Muscle of leg (tissue), 16 donors: ENCODE measurements at places on chromosomes 12 and 14.

GRCh38 chr12:24977711-24978110 lies 28.8 kb upstream of the BCAT1 start:
- no peaks in the 10 kb centered on the region for H3K36me3 ChIP-seq
- no peak for DNase-seq
- H3K27ac ChIP-seq = no peak overlapping the region
- no peak overlapping the region for H3K4me3 ChIP-seq
- no peaks in the 10 kb centered on the region for H3K4me1 ChIP-seq
- H3K27me3 ChIP-seq = no peaks in the 10 kb centered on the region

DNA sequence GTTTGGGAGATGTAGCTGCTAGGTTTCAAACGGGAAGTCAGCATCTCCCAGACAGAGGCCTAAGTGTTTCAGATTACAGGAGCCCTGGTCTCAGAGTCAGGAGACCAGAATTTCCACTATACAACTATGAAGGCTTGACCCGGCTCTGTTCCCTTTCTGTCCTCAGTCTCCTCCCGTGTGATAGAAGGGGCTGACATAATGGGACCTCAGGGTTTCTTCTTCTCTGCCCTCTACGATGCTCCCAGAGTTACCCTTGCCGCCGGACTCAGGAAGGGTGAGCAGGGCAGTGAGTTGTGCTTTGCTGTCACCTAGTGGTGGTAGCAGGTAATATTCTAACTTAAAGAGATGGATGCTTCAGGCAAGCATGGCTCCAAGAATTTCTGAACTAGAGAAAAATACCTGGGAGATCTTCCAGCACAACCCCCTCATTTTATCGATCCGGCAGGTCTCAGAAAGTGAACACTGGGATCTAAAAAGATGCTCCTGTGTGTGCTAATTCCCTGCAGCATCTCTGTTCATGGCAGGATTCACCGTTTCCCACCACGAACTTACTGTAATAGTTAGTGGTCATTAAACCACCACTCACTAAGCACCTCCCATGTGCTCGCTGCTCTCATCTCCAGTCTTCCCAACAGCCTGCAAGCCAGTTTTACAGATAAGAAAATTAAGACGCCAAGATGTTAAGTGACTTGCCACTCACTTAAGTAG lies 84.4 kb downstream of the VWF start:
- DNase-seq = peak; percentile 75
- peaks cover 2% of the 10 kb centered on the region for H3K27me3 ChIP-seq
- no peaks in the 10 kb centered on the region for H3K4me1 ChIP-seq
- H3K27ac ChIP-seq = no peak overlapping the region
- no peak overlapping the region for H3K4me3 ChIP-seq

- H3K36me3 ChIP-seq = no peaks in the 10 kb centered on the region
- H3K27me3 ChIP-seq = no peaks in the 10 kb centered on the region
- no peak overlapping the region for H3K27ac ChIP-seq
- H3K4me3 ChIP-seq = no peak overlapping the region
- no peaks in the 10 kb centered on the region for H3K4me1 ChIP-seq
Observed at GRCh38 chr12:17060260-17060659, 454.3 kb upstream of the LMO3 start.

GRCh38 chr12:62934239-62934798 lies 631 bp downstream of the PPM1H start:
- H3K4me3 ChIP-seq = peak overlapping the region; percentile 56
- H3K27me3 ChIP-seq = peaks cover 33% of the 10 kb centered on the region
- no peaks in the 10 kb centered on the region for H3K36me3 ChIP-seq
- peaks cover 17% of the 10 kb centered on the region for H3K4me1 ChIP-seq

- no peak overlapping the region for H3K4me3 ChIP-seq
- H3K27ac ChIP-seq = peak overlapping the region; percentile 48
- H3K4me1 ChIP-seq = no peaks in the 10 kb centered on the region
- peak; percentile 58 for DNase-seq
- no peaks in the 10 kb centered on the region for H3K36me3 ChIP-seq
- no peaks in the 10 kb centered on the region for H3K27me3 ChIP-seq
Observed at GRCh38 chr14:63478010-63478409, 65.2 kb downstream of the PPP2R5E start.

- no peak overlapping the region for H3K4me3 ChIP-seq
- peaks cover 10% of the 10 kb centered on the region for H3K27me3 ChIP-seq
- no peaks in the 10 kb centered on the region for H3K36me3 ChIP-seq
- H3K4me1 ChIP-seq = no peaks in the 10 kb centered on the region
- H3K27ac ChIP-seq = no peak overlapping the region
Observed at GRCh38 chr12:119147847-119148448, 30.8 kb upstream of the HSPB8 start.

- no peak overlapping the region for H3K27ac ChIP-seq
- H3K4me3 ChIP-seq = no peak overlapping the region
- H3K4me1 ChIP-seq = no peaks in the 10 kb centered on the region
- no peak for DNase-seq
Observed at GRCh38 chr12:19926266-19926665, 442.1 kb upstream of the PDE3A start.

DNA sequence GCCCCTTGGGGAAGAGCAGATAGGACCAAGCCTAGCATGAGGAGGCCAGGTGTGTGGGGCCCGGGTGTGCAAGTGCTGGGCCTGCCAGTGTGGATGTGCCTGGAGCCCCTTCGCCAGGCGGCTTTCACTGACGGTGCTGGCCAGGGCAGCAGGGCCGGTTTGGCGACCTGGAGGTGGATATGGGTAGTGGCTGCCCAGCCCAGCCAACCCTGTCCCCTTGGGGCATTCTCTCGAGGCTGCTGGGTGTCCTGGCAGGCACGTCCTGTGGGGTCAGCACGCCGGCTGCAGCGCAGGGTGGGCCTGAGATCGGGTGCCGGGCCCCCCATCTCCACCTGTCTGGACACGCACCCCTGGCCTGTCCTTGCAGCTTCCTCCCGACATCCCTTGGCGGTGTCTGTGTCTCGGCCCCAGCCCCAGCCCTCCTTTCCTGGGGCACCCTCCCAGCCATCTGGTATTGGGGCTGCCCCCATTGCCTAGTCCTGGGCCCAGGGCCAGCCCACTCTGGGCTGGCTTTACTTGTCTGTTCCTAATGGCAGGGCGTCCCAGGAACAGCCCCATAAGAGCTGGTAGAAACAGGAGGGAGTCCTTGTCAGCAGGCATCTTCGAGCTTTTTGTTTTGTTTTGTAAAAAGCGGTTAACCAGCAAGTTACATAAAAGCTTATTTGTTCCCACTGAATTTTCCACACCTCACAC lies 7.2 kb upstream of the CRIP2 start:
- no peaks in the 10 kb centered on the region for H3K27me3 ChIP-seq
- H3K27ac ChIP-seq = no peak overlapping the region
- no peak for DNase-seq
- peaks cover 76% of the 10 kb centered on the region for H3K4me1 ChIP-seq
- no peak overlapping the region for H3K4me3 ChIP-seq

DNA sequence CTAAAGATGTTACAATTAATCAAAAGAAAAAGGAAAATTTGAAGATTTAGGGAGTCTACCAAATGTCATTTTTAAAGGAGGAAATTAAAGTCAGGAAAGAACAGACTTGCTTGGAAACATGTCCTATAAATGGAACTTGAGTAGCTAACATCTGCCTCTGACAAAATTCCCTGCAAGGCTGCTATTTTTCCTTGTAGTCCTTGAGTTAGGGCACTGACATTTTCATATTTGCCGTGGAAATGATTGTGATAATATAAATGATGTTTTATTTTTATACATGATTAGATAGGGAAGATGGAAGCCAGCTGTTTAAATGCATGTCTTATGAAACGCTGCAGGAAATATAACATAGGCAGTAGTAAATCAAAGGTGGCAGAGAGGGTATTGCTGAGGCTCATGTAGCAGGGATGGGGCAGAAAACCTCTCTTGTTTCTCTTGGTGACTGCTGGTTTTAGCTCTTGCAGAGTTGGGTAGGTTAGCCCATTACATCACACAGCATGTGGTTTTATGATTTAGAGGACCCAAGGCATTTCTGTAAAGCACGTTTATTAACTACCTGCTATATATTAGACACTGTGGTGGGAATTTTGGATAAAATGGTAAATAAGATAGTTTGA lies 21.7 kb downstream of the NUBPL start:
- H3K27ac ChIP-seq = peak overlapping the region; percentile 76
- no peaks in the 10 kb centered on the region for H3K36me3 ChIP-seq

- no peak for DNase-seq
- H3K36me3 ChIP-seq = no peaks in the 10 kb centered on the region
- no peak overlapping the region for H3K4me3 ChIP-seq
- H3K4me1 ChIP-seq = peaks cover 6% of the 10 kb centered on the region
Observed at GRCh38 chr14:33454022-33454595, 496.8 kb downstream of the EGLN3 start.

- no peaks in the 10 kb centered on the region for H3K4me1 ChIP-seq
- no peaks in the 10 kb centered on the region for H3K36me3 ChIP-seq
- no peak for DNase-seq
- H3K27ac ChIP-seq = no peak overlapping the region
Observed at GRCh38 chr12:16553457-16553856, 52.5 kb downstream of the LMO3 start.

DNA sequence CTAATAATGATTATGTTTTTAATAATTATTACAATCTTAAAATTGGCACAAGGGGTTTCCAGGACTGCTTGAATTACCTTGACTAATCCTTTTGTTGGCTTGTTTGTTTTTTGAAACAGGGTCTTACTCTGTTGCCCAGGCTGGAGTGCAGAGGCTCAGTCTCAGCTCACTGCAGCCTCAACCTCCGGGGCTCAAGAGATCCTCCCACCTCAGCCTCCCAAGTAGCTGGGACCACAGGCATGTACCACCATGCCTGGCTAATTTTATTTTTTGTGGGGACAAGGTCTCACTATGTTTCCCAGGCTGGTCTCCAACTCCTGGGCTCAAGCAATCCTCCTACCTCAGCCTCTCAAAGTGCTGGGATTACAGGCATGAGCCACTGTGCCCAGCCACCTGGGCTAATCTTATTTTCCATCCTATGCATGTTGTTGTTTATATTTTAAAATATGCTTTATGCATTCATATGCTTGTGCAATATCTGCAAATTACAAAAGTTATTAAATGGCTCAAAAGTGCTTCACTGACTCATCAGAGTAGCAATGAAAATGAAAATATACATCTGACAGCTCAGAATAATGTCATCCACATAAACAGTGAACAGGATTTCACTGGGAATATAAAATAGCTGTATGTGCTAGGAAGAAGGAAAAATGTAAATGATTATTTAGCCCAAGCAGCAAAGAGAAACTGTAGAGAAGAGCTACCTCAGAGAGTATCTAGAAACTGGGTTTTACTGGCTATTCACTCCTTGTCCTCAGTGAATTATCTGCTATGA lies 24.8 kb upstream of the PLEKHG6 start:
- H3K27ac ChIP-seq = no peak overlapping the region
- no peak for DNase-seq
- no peaks in the 10 kb centered on the region for H3K36me3 ChIP-seq

- DNase-seq = no peak
- H3K27ac ChIP-seq = no peak overlapping the region
- no peaks in the 10 kb centered on the region for H3K27me3 ChIP-seq
Observed at GRCh38 chr12:119235197-119235751, 56.5 kb downstream of the HSPB8 start.

DNA sequence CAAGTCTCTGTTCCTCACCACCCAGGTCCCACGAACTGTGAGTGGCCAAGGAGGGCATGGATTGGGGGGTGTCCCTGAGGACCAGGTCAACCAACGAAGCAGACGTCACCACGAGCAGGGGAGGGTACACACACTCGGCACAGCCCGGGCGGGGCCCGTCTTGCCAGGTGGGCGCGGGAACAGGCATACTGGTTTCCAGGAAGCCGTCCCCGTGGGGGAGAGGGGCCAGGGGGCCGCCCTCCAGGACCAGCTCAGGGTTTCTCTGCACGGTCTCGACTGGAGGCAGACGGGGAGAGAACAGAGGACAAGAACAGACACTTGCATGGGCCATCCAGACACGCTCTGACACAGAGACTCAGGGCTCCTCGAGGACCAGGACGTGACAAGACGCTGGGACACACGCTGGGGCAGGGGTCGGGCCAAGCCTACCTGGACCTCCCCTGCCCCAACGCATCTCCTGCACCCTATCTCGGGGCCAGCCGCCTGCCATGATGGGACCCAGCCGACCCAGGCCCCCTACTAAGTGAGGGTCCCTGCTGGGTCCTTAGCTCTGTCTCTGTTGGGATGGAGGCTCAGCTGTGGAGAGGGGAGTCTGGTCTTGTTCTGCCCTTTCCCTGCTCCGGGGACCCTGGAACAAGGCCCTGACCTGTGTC lies 11.3 kb downstream of the ARL6IP4 start:
- no peak overlapping the region for H3K27ac ChIP-seq
- H3K4me3 ChIP-seq = no peak overlapping the region
- H3K27me3 ChIP-seq = no peaks in the 10 kb centered on the region
- H3K36me3 ChIP-seq = peaks cover 15% of the 10 kb centered on the region
- H3K4me1 ChIP-seq = peaks cover 23% of the 10 kb centered on the region

GRCh38 chr14:63986789-63987533 lies 134.2 kb downstream of the SYNE2 start:
- H3K36me3 ChIP-seq = peaks cover 8% of the 10 kb centered on the region
- DNase-seq = peak; percentile 8
- H3K4me1 ChIP-seq = no peaks in the 10 kb centered on the region
- no peak overlapping the region for H3K4me3 ChIP-seq
- no peak overlapping the region for H3K27ac ChIP-seq

DNA sequence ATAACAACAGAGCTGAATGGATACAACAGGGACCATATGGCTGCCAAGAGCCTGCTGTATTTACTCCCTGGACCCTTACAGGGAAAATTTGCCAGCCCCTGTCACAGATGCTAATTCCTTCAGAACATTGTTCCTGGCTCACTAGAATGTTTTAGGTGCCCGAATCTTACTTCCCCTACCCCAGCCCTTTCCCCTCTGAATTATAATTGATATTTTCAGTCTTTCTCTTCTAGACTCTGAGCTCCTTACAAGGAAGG lies 235.3 kb downstream of the KSR2 start:
- no peak overlapping the region for H3K4me3 ChIP-seq
- no peak overlapping the region for H3K27ac ChIP-seq
- no peaks in the 10 kb centered on the region for H3K36me3 ChIP-seq
- no peaks in the 10 kb centered on the region for H3K4me1 ChIP-seq
- DNase-seq = no peak

GRCh38 chr12:125283521-125283920 lies 218.3 kb downstream of the AACS start:
- no peaks in the 10 kb centered on the region for H3K4me1 ChIP-seq
- peaks cover 11% of the 10 kb centered on the region for H3K27me3 ChIP-seq
- H3K36me3 ChIP-seq = no peaks in the 10 kb centered on the region
- no peak overlapping the region for H3K4me3 ChIP-seq
- H3K27ac ChIP-seq = no peak overlapping the region
- DNase-seq = no peak

DNA sequence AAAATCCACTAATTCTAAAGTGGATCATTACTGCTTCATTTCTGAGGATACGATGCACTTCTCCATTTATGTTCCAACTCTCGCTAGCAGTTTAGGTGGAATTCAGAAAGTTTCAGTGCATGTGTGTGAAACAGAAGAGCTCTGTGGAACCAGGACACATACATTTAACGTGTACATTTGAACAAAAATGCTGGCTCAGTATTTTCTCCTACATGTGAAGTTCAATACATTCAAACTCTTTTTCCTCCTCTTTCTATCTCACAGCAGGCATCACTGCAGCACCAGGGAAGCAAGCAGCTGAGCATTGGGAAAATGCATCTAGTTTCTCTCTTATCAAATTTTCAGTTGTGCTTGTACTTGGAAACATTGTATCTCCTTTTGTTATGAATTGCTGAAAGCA lies 169.4 kb upstream of the CNTN1 start:
- DNase-seq = no peak
- H3K36me3 ChIP-seq = no peaks in the 10 kb centered on the region
- H3K27me3 ChIP-seq = no peaks in the 10 kb centered on the region
- H3K27ac ChIP-seq = no peak overlapping the region
- no peaks in the 10 kb centered on the region for H3K4me1 ChIP-seq

- no peak overlapping the region for H3K27ac ChIP-seq
- no peaks in the 10 kb centered on the region for H3K27me3 ChIP-seq
- DNase-seq = no peak
Observed at GRCh38 chr12:3182426-3182825, 105.2 kb downstream of the TSPAN9 start.
